GM12891 (cell line): ENCODE measurements at places on chromosomes 12 and 14.

GRCh38 chr14:72292689-72293024, 360.4 kb downstream of the RGS6 start:
- no peak for DNase-seq

- DNase-seq: no peak
Observed at GRCh38 chr12:46491548-46491947, 119.0 kb upstream of the SLC38A2 start.

DNA sequence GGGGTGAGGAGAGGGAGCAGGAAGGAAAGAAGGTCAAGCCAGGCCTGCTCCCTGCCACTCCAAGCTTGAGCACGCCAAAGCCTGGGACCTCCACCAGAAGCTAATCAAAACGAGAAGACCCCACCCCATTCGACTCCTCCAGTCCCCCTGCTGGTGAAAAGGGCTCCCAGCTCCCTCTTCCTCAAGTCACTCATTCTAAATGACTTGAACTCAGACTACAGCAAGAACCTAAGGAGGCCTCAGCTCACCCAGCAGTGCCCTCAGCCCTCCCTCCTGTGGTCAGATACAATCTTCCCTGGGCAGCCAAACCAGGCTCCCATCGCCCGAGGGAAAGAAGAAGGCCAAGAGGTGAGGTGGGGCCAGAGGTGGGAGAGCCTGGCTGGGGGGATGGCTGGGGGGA, 17.4 kb downstream of the HDAC7 start:
- no peak for DNase-seq

- peak; percentile 11 for DNase-seq
Observed at GRCh38 chr12:103326190-103326589, 169.6 kb downstream of the C12orf42 start.

GRCh38 chr14:97065305-97066067, 268.3 kb downstream of the VRK1 start:
- DNase-seq: no peak

- DNase-seq: no peak
Observed at GRCh38 chr14:69475194-69475818, 9.2 kb upstream of the PLEKHD1 start.

- DNase-seq: no peak
Observed at GRCh38 chr14:101587441-101587911, 26.2 kb downstream of the DIO3 start.
